CD4-positive, alpha-beta T cell treated with Interferon gamma for 1 hour (primary cell): ENCODE measurements at places on chromosomes 1 and 21.
A peak's percentile ranks its signal among the peaks of the same experiment; 100 is the strongest.

- no peak for DNase-seq
These were observed 1.9 kb downstream of the PLCH2 start for GRCh38 chr1:2477791-2478499.

GRCh38 chr1:230824551-230824918 lies 43.8 kb downstream of the C1orf198 start:
- DNase-seq: no peak

DNA sequence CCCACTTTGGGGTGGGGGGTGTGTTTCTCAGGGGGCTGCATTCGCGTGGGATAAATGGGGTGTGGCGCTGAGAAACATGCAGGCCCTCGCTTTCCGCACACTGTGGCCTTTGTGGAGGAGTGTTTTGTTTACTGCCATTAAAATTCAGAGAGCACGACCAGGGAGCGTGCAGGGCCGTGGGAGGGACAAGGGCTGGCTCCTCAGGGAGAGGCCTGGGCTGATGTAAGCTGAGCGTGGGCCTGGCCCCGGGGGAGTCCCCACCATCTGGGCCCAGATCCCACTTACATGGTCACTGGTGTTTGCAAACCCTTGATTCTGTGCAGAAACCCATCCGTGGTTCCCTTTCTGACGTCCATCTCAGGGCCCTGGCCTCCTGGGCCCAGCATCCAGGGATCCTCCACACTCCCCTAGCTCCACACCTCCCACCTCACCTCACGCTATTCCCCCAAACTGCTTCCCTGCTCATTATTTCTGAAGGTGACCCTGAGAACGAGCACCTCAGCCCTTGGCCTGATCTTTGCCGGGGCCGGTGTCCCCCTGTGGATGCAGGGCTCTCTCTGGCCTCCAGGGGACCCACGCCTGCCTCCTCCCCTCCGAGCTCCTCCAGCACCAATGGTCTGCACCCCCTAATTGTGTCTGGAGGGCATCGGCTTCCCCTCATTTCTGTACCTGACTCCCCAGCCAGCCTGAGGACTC lies 92.5 kb upstream of the SIM2 start:
- DNase-seq: no peak

- no peak for DNase-seq
These were observed 97.3 kb downstream of the USP25 start for GRCh38 chr21:15826908-15827601.

- no peak for DNase-seq
These were observed 57.1 kb downstream of the WNT9A start for GRCh38 chr1:227890451-227891222.

- peak; percentile 11 for DNase-seq
These were observed 57.1 kb upstream of the SPOCD1 start for GRCh38 chr1:31872658-31873636.

- no peak for DNase-seq
These were observed 804.6 kb upstream of the CXADR start for GRCh38 chr21:16708101-16708835.

- no peak for DNase-seq
These were observed 9.0 kb upstream of the CGN start for GRCh38 chr1:151502035-151502700.

DNA sequence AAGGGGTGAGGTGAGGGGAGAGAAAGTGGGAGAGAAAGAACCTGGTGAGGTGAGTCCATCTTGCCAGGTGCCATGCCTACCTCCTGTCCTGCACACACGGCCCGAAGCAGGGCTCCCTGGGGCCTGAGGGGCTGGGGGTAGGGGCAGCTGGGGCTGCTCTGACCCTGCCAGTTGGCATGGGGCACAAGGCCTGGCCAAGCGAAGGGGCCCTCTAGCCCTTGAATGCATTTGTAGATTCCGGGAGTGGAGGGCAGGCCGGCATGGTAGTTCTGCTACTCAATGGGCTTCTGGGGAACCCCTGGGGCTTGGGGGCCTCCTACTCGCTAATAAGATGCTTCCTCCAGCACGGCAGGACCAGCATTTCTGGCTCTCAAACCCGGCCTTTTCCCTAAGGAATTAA lies 3.6 kb upstream of the PRDM16 start:
- DNase-seq: no peak

GRCh38 chr1:225004396-225004795 lies 74.9 kb downstream of the DNAH14 start:
- DNase-seq: no peak

DNA sequence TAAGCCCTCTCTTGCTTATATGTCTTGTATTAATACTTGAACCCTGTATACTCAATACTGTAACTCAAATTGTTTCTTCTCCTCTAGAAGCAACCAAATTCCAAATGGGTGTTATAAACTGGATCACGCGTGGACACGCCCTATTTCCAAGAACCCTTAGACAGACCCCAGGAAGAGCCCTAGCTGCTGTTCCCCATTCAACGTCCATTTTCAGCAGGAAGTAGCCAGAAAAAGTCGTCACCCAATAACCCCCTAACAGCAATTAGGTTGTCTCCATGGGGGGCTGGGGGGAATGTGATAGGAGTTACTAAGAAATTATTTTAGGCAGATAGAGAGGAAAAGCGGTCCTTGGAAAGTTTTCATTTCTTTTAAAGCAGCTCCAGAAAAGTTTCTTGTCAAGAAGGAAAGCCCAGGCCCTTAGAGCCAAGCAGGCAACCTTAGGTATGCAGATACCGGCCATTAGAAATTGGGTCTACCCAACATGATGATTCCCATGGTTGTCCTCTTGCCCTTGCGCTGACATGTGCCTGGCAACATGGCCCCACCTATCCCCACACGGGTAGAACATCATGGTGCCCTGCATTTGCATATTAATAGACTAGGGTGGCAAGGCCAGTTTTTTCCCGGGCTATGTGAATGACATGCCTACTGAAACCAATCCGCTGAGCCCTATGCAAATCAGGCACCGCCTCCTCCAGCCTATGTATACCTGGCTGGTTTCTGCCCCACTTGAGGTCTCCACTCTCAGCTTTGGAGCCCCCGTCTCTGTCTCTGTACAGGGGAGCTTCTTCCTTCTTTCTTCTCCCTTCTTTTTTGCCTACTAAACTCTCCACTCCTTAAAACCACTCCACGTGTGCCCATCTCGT lies 4.0 kb upstream of the CD46 start:
- DNase-seq: no peak

- DNase-seq: peak; percentile 34
These were observed 46.0 kb downstream of the GRHL3 start for GRCh38 chr1:24364975-24365678.

DNA sequence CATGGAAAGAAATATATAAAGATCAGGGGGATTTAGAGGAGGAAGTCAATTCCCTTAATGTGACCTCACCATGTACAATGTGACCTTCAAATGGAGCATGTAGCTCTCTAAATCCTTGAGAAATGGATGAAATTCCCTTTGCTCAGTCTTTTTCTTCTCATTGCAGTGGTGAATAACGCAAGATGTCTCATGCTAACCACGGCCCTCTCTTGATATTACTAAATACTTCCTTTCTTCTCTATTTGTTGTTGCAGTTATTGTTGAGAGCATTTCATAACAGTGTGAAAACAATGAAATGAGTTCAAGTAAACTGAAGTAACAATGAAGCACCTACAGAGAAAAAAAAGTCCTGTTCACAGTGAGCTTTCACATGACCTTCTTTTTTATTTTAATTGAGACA lies 55.6 kb downstream of the ZNF281 start:
- DNase-seq: no peak

- no peak for DNase-seq
These were observed 58.5 kb downstream of the DNM3 start for GRCh38 chr1:171899838-171900237.

GRCh38 chr1:20325844-20326420 lies 35.3 kb downstream of the VWA5B1 start:
- DNase-seq: no peak

DNA sequence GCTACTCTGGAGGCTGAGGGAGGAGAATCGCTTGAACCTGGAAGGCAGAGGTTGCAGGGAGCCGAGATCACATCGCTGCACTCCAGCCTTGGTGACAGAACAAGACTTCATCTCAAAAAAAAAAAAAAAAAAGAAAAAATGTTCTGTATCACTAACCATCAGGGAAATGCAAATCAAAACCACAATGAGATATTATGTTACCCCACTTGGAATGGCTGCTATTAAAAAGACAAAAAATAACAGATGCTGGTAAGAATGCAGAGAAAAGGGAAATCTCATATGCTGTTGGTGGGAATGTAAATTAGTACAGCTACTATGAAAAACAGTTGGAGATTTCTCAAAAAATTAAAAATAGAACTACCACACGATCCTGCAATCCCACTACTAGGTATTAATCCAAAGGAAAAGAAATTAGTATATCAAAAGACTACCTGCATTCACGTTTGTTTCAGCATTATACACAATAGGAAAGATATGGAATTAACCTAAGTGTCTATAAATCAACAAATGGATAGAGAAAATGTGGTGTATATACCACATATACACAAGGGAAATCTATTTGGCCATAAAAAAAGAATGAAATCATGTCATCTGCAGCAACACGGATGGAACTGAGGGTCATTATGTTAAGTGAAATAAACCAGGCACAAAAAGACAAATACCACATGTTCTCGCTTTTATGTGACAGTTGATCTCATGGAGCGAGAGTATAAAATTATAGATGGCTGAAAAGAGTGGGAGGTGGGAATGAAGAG lies 62.6 kb downstream of the ABL2 start:
- no peak for DNase-seq

DNA sequence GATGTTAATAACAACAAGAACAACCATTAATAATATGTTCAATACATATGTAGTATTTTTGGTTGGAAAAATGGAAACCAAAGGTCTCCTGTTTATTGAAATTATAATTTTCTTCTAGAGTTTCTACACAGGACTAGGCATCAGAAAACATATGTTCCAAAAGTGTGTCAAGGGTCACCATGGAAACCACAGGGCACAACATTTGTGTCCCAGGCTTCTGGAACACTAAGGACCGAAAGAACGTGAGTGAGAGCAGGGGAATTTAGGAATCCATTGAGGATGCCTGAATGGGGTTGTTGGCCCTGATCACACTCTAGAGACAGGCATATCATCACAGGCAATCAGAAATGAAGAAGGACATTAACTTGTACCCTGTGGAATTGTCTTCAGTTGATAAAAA lies 7.5 kb upstream of the CDC14A start:
- no peak for DNase-seq

DNA sequence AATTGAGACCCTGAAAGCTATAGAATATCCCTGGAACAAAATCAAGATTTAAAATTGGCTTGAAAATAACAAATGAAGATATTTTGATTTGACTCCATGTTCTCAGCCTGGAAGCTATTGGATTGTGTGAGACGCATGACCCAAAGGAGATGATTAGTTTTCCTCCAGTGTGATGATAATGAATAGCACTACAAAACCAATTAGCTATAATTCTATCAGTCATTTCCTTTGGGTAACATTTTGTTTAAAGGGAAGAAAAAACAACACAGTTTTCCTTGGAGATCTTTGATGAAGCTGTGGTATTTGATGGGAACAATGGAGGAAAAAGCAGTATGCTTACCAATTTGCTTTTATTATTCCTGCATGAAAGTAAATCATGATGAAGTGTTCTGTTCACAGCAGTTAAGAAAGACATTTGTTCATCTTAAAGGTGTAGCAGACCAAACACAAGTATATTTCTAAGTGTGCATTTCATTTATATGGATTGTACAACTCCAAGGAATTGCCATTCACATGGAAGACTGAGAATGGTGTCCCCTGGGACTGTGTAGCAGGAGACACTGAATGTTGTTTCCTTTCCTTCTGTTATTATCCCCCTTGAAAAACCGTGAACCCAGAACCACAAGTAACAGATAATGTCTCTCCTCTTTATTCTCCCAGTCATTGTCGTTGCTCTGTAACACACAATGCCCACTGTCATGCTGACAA lies 111.4 kb downstream of the CACHD1 start:
- DNase-seq: no peak

- DNase-seq: no peak
These were observed 17.1 kb downstream of the ZBTB17 start for GRCh38 chr1:15958793-15959192.

DNA sequence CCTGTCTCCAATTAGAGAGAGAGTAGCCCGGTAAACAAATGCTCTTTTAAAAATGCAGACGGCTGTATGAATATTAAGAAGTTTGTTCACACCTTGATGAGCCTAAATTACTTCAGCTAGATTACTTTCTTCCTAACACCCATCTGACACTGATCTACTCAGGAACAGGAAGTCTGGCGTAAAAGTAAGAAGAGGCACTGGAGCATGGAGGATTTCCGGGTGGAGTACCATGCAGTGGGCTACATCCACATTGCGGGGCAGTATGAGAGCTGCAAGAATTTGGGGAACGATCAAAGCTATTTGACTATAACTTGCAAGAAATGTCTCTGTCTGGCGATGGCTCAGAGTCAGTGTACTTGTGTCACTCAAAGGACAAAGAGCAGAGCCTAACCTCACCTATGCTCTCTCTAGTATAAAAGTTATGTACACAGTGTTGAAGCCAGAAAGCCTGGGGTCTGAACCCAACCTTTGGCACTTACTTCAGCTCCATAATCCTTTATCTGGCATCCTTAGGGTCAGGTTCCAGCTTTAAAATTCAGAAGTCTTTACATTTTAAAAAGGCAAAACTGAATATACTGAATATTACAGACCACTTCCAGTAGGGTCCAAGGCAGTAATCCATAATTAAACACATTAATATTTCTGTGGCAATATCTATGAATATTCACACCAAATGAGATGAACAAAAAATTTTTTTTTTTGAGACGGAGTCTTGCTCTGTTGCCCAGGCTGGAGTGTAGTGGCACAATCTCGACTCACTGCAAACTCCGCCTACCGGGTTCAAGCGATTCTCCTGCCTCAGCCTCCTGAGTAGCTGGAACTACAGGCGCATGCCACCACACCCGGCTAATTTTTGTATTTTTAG lies 7.9 kb upstream of the GNPAT start:
- no peak for DNase-seq

- DNase-seq: no peak
These were observed 186.8 kb downstream of the SEC16B start for GRCh38 chr1:177783051-177783450.

DNA sequence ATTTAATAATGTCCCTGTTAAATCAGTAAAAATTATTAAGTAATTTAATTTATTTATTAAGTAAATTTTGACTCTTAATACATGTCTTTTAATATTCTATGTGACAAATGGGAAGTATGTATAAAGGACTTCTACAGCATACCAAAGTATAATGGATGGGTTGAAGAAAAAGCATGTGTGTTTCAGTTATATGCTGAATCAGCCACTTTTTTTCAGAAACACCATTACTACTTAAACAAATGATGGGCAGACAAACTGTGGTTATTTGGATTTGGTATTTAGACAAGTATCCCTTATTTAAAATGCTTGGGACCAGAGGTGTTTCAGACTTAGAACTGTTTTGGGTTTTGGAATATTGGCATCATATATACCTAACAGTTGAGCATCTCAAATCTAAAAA lies 176.3 kb upstream of the DMRTA2 start:
- no peak for DNase-seq

- no peak for DNase-seq
These were observed 74.5 kb upstream of the GUCA2A start for GRCh38 chr1:42239041-42239440.

DNA sequence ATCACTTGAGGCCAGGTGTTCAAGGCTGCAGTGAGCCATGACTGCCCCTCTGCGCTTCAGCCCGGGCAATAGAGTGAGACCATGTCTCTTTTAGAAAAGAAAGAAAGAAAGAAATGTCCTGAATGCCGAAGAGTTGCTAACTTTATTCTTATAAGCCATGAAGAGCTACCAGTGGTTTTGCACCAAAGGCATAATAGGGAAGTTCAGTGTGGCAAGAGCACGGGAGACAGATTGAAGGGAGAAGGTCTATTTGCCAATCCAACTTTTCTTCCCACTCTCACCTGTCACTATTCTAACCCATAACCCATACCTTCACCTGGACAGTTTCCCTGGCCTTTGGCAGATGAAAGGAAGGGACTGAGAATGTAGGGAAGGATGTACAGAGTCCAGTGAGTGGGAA lies 4.4 kb upstream of the PEA15 start:
- no peak for DNase-seq

- no peak for DNase-seq
These were observed 920 bp downstream of the MTR start for GRCh38 chr1:236795757-236796667.
